ENCODE measurements at places on chromosomes 12 and 14.

- DNase-seq = no peak
Observed at GRCh38 chr12:9387450-9387849, 179.3 kb upstream of the PZP start.

GRCh38 chr12:50641566-50641965 is 122.3 kb upstream of the ATF1 start:
- DNase-seq = no peak

DNA sequence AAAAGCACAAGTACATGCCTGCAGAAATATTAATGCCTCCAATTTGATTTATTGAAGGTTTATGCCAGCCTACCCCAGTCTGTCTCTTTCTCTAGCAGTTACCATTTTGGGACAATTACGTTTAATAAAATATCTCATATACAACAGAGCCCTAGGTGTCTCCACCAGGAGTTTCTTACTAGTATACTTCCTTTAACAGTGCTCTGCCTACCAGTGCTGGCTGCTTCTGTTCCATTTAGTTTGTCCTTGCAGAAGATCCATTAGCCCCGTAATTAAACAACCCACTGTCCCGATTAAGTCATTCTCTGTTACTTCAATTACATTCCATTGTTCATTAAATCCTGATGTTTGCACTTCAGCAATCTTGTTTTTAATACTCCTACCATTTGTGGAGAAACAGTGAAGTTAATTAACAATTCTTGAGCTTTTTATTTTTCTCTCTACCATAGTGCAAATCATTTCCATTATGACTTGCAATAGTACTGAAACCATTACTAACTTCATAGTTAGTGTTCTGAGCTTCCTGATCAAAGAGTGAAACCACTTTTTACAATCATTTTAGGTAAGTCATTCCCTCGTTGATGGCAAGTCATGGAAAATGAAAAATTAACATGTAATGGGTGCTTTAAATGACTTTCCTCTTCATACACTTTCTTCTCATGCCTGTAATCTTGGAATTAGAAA is 121.1 kb downstream of the PLXNC1 start:
- DNase-seq = no peak

GRCh38 chr14:105060751-105061427 is 4.3 kb downstream of the GPR132 start:
- DNase-seq = no peak

DNA sequence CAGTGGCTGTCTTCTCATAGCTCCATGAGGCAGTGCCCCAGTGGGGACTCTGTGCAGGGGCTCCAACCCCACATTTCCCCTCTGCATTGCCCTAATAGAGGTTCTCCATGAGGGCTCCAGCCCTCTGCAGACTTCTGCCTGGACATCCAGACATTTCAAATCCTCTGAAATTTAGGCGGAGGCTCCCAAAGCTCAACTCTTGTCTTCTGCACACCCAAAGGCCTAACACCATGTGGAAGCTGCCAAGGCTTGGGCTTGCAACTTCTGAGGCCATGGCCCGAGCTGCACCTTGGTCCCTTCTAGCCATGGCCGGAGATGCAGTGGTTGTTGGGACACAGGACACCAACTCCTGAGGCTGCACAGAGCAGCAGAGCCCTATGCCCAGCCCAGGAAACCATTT is 20.5 kb upstream of the PPP2R5C start:
- DNase-seq = no peak

GRCh38 chr12:31897781-31898503 is 61.3 kb upstream of the RESF1 start:
- no peak for DNase-seq

- DNase-seq = no peak
Observed at GRCh38 chr14:39876916-39877315, 444.7 kb upstream of the FBXO33 start.

DNA sequence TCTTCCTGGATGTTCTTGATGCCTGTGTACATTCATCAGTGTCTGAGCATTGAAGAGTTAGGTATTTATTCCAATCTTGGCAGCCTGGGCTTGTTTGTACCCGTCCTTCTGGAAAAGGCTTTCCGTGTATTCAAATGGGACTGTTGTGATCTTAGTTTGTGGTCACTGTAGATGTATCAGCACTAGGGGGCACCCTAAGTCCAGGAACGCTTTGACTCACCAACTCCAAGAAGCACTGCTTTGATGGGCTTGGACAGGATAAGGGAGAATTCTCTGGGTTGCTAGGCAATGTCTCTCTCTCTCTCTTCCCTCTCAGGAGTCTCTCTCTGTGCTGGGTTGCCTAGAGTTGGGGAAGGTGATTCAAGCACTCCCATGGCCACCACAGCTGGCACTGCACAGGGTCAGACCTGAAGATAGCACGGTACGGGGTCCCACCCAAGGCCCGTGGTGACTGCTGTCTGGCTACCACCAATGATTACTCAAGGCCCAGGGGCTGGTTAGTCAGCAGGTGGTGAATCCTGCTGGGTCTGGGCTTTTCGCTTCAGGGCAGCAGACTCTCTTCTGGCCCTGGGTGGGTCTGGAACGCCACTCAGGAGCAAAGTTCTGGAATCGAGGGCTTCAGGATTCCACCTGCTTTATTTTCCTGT is 211.1 kb upstream of the RGS6 start:
- peak; percentile 12 for DNase-seq

GRCh38 chr12:50690925-50691324 is 73.0 kb upstream of the ATF1 start:
- DNase-seq = no peak

- no peak for DNase-seq
Observed at GRCh38 chr12:102480406-102480805, at the start of gene IGF1. Gene IGF1, minus strand, starts transcription at chr12:102480563. Its CDS starts 182 bp downstream, at chr12:102480381.

- no peak for DNase-seq
Observed at GRCh38 chr14:80607430-80608190, 333.9 kb downstream of the CEP128 start.

DNA sequence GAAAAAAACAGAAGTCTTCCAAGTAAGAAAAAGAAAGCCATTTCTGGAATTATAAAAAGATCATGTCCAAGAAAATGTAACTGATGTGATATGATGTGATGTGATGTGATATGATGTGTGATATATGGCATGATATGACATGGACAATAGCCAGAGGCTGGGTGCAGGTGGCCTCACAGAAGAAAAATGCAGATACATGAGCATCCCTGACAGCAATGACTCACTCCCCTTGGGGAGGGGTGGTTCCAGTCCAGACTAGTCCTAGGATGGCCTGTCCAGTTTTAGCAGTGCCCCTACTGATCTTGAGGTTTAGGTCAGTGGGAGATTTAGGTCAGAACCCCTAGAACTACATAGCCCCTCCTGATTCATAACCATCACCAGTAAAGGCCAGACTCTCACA is 3.5 kb upstream of the RHOJ start:
- no peak for DNase-seq

GRCh38 chr14:77865455-77865854 is 65.5 kb downstream of the ADCK1 start:
- DNase-seq = no peak

GRCh38 chr14:101622251-101623076 is 61.2 kb downstream of the DIO3 start:
- no peak for DNase-seq

DNA sequence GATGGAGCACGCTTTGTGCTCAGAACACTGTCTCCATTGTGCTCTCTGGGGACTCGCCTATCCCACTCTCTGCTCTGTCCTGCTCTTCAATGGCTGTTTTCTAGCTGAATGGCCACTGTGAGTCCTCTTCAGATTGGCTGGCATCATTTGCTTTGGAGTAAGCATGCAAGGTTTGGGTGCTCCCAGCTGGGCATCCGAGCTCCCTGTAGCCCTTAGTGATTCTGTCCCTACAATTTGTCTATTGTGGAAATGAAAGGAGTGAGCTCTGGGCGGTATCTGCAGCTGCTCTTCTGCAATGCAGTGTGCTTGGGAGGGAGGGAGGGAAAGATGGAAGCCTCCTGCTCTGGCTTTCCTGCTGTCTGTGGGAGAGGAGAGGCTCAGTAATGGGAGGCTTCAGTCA is 84.8 kb downstream of the SMOC1 start:
- no peak for DNase-seq

GRCh38 chr14:94052662-94053061 is 26.5 kb downstream of the OTUB2 start:
- DNase-seq = no peak

DNA sequence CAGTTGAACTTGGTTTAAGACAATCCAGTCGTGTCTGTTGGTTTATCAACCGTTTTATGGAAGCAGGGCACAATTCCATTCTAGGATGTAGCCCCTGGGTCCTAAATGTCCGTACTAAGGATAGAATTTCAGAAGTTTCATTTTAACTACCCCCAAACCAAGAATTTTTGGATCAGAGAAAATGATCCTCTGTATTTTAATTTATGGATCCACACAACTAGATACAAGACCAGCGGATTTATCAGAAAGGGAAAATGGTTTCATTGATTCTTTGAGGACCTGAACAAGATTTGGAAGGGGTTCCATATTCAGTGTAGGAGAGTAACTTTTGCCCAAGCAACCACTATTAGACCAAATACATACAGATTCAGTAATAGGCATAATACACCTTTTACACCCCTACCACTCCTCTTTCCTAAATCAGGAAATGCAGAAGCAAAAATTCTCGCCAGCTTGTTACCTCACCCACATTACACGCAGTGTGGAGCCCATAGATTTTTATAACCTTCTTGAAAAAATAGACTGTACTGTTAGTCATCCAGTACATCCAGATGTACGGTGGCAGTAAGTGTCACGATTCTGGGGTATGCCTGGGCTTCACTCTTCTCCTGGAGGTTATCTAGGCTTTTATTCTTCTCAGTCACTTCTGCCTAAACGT is 1.4 kb upstream of the FBXL14 start:
- DNase-seq = no peak

GRCh38 chr14:105783707-105784106 is 257.3 kb downstream of the TMEM121 start:
- DNase-seq = no peak

GRCh38 chr14:30204431-30204980 is 276.9 kb upstream of the PRKD1 start:
- DNase-seq = no peak

- no peak for DNase-seq
Observed at GRCh38 chr12:124428792-124429281, 133.9 kb downstream of the RFLNA start.
